ENCODE measurements at places on chromosomes 13 and 19.

DNA sequence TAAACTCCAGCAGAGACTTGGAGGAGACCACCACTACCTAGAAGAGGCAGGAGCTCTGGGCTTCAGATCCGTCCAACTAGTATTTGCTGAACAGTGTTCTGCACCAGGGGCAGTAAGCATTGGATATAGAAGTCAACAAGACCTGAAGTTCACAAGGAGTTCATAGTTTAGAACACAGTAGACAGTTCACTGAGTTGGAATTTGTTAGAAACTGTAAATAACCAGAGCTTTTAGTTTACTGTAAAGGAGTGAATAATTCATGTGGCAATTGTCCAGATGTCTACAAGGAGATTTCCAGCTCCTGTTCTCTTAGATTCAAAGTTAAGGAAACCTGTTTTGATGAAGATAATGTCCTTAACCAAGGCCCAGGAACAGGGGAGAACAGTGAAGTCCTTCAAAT is 128.9 kb downstream of the COG6 start:
- DNase-seq, result no peak

DNA sequence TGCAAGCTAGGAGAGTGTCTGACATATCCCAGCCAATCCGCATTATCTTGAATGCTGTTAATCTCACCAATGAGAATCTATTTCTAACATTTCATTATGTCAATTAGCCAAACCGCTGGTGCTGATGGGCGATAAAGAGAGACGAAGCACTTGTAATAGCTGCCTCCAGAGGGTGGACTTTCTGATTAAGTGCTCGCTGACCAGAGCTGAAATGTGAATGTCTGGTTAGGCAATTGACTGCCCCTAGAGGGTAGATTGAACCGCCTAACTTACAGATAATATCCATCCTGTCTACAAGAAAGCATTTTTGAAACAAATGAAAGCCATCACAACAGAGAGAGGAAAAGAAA is 552 bp upstream of the GRWD1 start:
- DNase-seq, result no peak

DNA sequence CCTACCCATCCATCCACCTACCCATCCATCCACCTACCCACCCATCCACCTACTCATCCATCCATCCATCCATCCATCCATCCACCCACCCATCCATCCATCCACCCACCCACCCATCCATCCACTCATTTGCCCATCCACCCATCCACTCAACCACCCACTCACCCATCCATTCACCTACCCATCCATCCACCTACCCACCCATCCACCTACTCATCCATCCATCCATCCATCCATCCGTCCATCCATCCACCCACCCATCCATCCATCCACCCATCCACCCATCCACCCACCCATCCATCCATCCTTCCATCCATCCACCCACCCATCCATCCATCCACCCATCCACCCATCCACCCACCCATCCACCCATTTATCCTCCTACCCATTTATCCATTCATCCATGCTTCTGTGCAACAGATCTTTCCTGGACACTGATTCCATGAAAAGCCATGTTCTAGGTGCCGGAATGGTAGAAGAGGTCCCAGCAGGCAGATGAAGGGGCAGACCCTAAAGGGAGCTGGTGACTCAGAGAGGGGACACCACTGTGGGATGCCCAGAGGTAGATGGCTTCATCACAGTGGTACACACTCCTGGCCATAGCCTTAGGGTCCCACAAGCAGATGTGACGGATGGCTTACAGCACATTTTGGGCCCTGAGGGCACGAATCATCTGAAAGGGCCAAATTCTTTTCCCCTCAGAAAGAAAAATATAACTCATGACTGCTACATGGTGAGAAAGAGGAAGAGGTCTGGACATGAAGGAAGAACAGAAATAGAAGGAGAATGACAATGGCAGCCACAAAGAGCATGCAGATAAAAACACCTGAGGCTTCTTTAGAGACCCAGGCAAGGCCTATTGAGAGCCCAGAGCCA is 76.0 kb downstream of the KCTD15 start:
- DNase-seq, result no peak

- DNase-seq, result no peak
Observed at GRCh38 chr19:43743059-43743458, 11.7 kb downstream of the SMG9 start.

- DNase-seq, result no peak
Observed at GRCh38 chr13:48965736-48966135, 10.0 kb upstream of the FNDC3A start.

DNA sequence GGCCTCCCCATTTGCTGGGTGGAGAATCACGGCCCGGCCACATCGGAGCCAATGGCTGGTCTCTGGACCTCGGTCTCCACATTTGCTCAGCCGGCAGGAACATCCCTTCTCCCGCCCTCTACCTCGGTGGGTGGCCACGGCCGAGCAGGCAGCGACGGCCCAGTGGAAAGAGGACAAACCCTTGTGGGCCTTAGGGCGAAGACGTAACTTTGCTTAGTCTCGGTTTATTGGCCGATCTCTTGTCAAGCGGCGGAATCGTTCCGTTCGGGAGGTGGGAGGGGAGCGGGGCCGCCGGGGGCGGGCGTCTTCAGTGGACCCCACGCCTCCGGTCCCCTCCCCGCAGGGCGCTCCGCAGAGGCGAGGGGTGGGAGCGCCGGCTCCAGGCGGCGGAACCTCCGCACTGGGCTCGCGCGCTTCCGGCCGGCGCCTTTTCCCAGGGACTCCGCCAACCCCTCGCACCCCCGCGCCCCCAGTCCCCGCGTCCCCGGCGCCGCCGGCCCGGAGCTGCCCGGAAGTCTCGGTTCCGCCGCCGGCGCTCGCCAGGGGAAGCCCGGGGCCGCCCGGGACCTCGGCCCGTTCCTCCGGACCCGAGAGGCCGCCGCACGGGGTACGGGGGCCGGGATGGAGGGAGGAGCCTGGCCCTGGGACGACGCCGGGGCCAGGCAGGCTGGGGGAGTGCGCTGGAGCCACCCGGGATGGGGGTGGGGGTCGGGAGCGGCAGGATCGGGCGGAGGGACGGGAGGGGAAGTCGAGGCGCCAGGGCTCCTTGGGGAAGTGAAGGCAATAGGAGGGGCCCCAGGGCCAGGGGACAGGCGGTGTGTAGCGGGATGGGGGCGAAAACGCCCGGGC is at the start of gene ZNF580:
TSS of gene ZNF580 (plus strand) at position 426 of the 849 bp plus-strand sequence. CDS start 1,507 bp downstream, outside the sequence.
- peak; percentile 46 for DNase-seq

DNA sequence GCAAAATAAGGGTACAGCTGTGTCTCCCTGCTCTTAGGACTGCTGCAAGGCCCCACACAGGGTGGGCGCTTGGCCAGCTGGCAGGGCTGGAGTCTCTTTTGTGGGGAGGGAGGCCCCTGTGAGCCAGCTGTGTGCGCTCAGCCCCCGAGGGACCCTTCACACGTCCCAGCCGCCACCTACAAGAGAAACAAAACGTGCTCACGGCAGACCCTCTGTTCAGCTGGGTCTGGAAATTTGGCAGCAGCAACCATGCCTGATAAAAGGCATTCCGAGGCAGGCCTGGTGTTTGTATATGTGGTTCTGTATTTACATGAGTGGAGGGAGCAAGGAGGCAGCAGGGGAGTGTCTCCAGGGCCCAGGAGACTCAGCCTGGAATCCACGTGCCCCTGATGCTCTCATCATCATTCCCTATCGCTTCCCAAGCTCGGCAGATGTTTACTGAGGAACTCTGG is 49.7 kb downstream of the CRTC1 start:
- no peak for DNase-seq

GRCh38 chr19:46508206-46508605 is 12.5 kb upstream of the PNMA8B start:
- no peak for DNase-seq

GRCh38 chr13:63175536-63175935 is 1759.9 kb upstream of the PCDH20 start:
- DNase-seq, result no peak

GRCh38 chr13:23985060-23985459 is 87.8 kb upstream of the C1QTNF9B start:
- no peak for DNase-seq

DNA sequence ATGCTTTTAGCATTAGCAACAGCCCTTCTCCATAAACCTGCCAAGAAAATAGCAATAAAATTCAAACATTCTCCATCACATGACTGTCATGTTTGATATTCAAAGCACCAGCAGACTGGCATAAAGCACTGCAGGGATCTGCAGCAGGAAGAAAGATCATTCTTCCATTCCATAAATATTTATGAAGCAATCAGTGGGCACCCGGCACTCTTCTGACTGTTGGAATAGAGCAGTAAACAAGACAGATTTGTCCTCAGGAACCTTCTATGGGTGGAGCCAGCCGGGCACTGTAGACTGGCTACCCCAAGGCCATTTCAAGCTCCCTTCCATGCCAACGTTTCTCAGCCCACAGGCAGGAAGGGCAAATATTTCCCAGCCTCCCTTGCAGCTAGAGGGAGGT is 25.5 kb downstream of the PLA2G4C start:
- no peak for DNase-seq

Measured in CD4-positive, alpha-beta T cell treated with Interleukin-15 for 1 hour (primary cell).